ENCODE measurements at places on chromosomes 12 and 14.

GRCh38 chr14:34912966-34913365, 37.8 kb upstream of the BAZ1A start:
- no peak for DNase-seq

GRCh38 chr12:132282950-132283771, 46.2 kb downstream of the GALNT9 start:
- DNase-seq = no peak

DNA sequence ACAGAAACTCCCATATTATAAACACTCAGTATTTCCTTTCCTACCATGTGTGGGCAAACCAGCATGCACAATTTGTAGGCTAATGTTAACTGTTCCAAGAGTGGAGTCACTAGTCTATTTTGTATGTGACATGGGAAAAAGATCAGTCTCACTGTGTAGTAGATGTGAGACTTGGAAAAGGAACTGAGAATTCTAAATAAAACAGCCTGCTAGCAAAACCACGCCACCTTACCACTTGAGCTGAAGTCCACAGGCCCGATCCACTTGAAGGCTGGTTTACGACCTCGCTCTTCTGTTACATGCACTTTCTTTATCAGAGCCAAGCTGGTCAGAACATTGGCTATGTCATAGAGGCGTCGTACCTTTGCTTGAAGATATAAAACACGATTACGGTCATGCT, 22.5 kb downstream of the E2F7 start:
- no peak for DNase-seq

- no peak for DNase-seq
These were observed 363.8 kb downstream of the NAV3 start for GRCh38 chr12:78194448-78194847.

DNA sequence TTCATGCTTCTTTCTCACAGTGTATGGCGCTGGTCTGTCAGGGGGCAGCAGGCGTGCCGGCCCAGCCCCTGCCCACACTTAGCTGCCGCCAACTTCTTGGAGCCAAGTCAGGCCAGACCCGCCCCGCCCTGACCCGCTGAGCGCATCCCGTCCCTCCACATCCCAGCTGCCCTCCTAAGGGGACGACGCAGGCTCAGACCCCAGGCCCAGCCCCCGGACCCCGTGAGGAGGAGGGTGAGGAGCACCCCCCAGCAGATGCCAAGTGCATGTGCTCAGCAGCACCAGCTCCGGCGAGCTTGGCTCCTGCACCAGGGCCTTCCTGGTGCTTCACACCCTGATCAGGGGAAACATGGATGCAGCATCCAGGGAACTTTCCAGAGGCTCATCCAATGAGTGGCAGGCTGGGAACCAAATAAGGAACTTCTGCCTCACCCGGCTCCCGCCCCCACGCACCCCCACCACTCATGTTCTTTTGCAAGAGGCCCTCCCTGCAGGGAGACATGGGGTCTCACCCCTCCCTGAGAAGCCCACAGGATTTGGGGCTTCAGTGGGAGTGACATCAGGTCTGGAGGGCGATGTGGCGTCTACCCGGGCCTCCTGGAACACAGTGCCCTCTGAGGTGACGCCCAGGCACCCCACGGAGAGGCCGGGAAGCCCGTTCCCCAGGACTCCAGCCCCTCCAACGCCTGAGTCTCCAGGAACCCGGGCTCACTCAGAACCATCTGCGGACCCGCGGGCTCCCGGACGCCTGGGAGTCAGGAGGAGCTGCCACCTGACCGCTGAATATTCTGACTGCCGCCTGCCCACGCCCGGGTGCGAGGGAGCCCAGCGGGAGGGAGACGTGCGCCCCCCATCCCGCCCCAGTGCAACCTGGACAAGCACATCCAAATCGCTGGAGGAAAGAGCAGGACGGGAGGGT, 70.0 kb upstream of the GALNT9 start:
- DNase-seq = no peak
